Renal cortical epithelial cell (primary cell): ENCODE measurements at places on chromosomes 4 and X.
A peak's percentile ranks its signal among the peaks of the same experiment; 100 is the strongest.

GRCh38 chrX:123971982-123972381 lies 10.5 kb downstream of the STAG2 start:
- DNase-seq, result no peak

- peak; percentile 53 for DNase-seq
Measured at GRCh38 chr4:147714575-147715401, 17.1 kb upstream of the ARHGAP10 start.

- no peak for DNase-seq
Measured at GRCh38 chrX:132956421-132957210, 1.8 kb downstream of the HS6ST2 start.

GRCh38 chr4:69843932-69844331 lies 16.0 kb downstream of the SULT1E1 start:
- no peak for DNase-seq

DNA sequence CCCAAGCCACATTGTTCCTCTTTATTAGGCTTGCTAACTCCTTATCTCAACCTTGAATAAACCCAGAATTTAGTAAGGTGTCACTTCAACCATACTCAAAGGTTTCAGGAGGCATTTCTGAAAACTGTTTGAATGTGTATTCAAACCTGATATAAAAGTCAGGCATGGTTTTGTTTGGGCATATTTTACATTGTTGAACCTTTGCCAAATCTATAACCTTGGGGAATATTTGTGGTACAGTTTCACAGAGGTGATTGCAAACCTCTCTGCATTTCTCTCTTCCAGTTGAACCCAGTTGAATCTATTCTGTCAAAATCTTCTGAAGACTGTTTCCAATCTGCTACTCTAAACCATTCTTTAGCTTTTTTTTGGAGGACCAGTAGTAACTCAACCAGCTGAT lies 409.0 kb downstream of the TECRL start:
- DNase-seq, result no peak

DNA sequence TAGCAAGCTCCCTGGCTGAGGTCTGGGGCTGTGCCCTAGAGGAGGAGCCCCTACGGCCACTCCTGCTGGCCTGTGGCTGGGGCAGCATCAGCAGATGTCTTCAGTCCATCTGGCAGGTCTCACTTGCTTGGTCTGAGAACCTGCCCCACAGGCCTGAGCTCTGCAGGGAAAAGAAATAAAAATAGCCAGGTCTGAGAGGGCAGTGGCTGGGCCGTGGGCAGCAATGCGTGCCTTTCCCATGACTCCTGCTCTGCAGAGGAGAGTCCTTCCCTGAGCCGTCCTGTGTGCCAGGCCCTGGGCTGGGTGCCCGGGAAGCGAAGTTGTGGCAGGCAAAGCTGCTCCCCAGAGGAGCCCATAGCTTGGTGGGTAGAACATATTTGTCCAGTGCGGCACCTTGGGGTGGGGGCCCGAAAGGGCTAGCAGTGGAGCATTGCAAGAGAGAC lies 11.3 kb upstream of the KIAA0232 start:
- peak; percentile 81 for DNase-seq

DNA sequence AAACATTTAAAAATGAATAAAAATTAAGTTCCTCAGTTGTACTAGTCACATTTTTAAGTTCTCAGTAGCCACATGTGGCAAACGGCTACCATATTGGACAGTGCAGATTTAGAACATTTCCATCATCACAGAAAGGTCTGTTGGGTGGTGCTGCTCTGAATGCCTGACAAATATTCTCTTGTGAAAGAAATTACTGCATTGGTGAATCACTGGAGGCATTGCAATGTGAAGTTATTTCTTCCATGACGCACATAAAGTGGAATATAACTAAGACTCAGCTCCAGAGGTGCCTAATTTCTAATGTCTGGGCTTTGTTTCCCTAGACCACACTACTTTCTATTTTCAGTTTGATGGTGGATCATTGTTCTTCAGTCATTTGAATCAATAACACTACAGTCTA lies 44.9 kb downstream of the CLNK start:
- no peak for DNase-seq

- DNase-seq, result no peak
Measured at GRCh38 chr4:113060853-113061252, 11.4 kb downstream of the ANK2 start.

- DNase-seq, result no peak
Measured at GRCh38 chr4:4857001-4857808, 2.3 kb upstream of the MSX1 start.

DNA sequence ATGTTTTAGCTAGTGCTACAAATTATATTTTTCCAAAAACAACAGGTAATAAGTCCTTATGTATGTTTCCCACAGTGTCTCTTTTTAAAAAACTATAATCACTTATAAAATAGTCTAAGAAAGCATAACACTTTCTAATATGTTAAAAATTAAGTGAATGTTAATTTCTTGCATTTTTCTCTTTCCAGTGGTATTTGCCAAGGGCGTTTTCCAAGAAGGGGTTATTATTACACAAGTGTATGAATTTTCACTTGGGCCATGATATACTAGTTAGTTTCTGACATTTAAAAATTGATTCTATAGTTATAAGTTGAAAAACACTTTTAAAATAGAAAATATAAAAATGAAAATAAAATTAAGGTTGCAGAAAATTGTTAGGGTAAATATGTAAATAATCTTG lies 74.6 kb downstream of the ARSJ start:
- no peak for DNase-seq

DNA sequence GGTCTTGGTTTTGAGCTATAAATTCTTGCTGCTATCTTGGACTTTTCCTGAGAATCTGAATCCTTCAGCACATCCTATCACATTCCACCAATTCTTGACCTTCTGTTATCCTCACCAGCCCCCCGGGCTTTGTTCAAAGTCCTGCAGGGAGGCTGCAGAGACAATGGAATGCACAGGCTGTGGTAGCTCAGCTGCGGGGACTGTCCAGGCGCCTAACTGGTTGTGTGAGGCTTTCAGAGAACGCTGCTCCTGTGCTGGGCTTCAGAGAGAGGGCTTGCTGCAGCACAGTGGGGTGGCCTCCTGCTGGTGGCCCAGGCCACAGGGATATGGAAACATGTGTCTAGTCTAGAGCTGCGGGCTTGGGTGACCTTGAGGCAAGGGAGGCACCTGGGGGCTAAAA lies 196.3 kb upstream of the GATB start:
- DNase-seq, result no peak

DNA sequence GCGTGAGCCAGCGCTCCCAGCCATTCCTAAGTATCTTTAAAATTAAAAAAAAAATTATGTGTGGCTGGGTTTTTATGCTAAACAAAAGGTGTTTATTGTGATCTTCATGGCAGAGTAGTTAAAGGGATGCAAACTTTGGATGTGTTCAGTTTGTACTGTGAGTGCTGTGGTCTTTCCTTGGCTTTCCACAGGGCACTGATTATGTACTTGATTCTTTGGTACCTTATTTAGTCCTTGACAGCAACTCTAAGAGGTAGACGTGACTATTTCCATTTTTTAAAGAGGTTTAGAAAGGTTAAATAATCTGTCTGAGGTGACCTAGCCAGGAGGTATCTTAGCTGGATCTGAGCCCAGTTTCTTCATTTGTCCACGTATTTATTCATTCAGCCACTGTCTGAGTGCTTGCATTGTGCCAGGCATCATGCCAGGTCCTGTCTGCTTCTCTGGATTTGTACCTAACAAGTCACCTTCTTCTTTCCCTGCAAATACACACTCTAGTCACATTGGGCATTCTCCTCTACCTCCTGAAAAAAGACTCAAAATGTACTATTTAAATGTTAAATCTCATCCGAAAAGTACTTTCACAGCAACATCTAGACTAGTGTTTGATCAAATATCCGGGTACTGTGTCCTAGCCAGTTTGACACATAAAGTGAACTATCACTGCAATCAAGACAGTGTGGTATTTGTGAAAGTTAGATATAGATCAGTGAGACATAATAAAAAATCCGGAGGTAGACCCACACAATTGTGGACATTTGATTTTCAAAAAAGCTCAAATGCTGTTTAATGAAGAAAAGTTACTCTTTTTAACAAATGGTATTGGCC lies 31.5 kb downstream of the WWC2 start:
- peak; percentile 83 for DNase-seq

DNA sequence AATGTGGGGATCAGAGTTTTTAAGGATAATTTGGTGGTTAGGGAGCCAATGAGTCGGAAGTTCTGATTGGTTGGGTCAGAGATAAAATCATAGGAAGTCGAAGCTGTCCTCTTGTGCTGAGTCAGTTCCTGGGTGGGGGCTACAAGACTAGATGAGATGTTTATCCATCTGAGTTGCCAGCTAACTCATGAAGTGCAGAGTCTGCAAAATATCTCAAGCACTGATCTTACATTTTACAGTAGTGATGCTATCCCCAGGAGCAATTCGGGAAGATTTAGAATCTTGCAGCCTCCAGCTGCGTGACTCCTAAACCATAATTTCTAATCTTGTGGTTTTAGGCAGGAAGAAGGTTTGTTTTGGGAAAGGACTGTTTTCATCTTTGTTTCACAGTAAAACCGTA lies 565.8 kb upstream of the SPANXN1 start:
- no peak for DNase-seq

DNA sequence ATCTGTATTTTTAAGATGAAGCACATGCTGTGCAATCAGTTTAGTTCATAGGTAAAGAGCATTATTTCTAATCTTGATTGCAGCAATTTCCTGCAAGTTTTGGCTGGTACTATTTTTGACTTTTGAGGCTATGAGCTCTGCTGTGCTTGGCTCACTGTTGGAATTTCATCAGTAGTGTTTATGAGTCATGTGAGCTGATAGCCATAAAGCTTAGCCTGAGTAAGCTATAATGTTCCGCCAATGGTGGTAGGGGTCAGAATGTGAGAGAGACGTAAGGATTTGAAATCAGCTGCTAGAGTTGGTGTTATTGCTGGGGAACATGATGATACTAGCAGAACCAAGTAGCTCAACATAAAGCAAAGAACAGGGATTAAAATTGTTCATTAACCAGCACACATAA lies 590.9 kb upstream of the GNPDA2 start:
- no peak for DNase-seq

- no peak for DNase-seq
Measured at GRCh38 chr4:42341518-42342026, 55.7 kb upstream of the SHISA3 start.

- DNase-seq, result no peak
Measured at GRCh38 chrX:1249101-1249887, 19.3 kb upstream of the CSF2RA start.

- DNase-seq, result no peak
Measured at GRCh38 chr4:139585473-139585872, 29.5 kb upstream of the SETD7 start.

DNA sequence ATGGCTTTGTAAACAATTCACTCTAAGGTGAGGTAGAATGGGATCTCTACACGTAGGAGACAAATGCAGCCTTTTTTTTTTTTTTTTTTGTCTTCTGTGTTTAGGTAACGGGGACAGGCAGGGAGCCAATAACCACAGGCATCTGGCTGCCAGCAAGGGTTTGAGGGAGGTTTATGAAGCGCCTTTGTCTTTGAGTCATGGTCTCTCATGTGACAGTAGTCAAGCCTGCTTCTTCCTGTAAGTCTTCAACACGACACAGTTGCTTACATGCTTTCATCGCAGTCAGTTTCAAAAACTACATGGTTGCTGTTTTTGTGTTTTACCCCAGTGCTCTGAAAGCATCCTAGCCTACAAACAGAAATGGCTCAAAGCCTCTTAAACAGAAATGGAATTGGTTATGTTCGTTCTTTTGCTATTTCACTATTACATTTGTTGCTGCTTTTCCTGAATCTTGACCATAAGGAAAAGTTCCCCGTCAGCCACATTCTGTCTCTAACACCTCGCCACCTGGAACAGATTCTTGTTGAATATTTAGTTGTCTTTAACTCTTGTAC lies 127.8 kb upstream of the METTL14 start:
- DNase-seq, result peak; percentile 64

- DNase-seq, result no peak
Measured at GRCh38 chrX:84161641-84162040, 26.4 kb downstream of the RPS6KA6 start.

- DNase-seq, result no peak
Measured at GRCh38 chr4:119184128-119184527, 28.4 kb upstream of the USP53 start.

DNA sequence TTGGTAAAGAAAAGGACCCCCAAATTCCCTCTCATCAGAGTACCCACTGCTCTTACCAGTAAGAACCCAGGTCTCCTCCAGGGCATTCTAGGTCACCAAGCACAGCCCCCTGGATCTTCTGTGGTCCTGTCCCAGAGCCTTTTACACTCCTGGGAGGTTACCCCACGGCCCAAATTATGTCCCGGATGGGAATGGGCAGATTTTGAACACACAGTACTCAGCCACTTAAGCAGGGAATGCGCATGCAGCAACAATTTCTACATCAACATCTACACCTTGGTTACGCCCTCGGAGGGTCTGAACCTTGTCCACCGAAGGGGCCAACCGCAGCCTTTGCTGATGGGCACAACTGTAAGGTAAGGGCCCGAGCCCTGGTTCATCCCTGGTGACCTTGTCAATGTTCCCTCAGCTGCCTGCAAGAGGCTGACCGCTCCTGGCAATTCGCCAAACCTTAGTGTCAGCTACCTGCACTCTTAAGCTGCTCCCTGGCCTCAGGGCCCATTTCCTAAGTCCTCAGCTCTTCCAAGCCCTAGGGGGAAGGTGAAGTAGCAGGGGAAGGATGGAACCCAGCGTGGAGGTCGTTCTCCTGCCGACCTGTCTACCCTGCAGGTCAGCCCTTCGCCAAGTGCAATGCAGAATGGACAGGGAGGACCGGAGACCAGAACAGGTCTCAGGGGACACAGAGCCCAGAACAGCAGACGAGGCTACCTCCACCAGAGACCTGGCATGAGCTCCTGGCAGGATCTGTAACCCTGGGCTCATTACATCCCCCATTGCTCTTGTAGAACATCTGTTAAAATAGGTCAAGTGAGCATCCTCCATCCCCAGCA lies 5.9 kb downstream of the TIMP1 start:
- no peak for DNase-seq

GRCh38 chr4:1012034-1012739 lies 761 bp downstream of the FGFRL1 start:
- DNase-seq, result peak; percentile 11

- DNase-seq, result no peak
Measured at GRCh38 chr4:96742332-96743014, 902.6 kb downstream of the PDHA2 start.

DNA sequence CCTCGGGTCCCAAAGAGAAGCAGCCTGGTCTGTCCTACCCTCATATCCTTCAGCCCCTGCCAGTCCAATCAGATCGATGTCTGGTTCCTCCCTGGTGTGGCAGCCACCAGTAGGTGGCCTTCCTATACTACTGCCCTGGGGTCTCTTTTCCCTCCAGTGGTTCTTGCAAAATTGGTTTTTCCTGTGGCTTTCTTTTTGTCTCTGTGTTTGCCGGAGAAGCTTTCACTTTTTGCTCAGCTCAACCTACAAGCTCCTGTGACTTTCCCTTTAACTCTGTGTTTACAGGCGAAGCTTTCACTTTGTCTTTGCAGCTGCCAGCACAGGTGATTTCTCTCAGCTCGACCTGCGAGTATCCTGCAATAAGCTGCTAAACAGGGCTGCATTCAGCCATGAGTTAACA lies 46.8 kb downstream of the UGT2A3 start:
- peak; percentile 72 for DNase-seq
